ENCODE measurements at places on chromosomes 12 and 14. TPM values are rescaled to one million over a fixed set of nuclear protein-coding genes. Genes with fewer than 3 reads are reported as not detected.

Gene CFAP251
- total RNA-seq = 3.0 TPM

Gene HIGD1C
- total RNA-seq = not detected

Gene LRR1
- 9.7 TPM for total RNA-seq

Gene TMPRSS12
- total RNA-seq = not detected

Gene OSBPL8
- 50.3 TPM for total RNA-seq

Data from sigmoid colon (tissue), 7 donors.